Stromal cell of bone marrow (primary cell): ENCODE measurements at places on chromosomes 7 and 10.

GRCh38 chr10:47101196-47101595, 190.0 kb downstream of the PTPN20 start:
- DNase-seq = no peak

DNA sequence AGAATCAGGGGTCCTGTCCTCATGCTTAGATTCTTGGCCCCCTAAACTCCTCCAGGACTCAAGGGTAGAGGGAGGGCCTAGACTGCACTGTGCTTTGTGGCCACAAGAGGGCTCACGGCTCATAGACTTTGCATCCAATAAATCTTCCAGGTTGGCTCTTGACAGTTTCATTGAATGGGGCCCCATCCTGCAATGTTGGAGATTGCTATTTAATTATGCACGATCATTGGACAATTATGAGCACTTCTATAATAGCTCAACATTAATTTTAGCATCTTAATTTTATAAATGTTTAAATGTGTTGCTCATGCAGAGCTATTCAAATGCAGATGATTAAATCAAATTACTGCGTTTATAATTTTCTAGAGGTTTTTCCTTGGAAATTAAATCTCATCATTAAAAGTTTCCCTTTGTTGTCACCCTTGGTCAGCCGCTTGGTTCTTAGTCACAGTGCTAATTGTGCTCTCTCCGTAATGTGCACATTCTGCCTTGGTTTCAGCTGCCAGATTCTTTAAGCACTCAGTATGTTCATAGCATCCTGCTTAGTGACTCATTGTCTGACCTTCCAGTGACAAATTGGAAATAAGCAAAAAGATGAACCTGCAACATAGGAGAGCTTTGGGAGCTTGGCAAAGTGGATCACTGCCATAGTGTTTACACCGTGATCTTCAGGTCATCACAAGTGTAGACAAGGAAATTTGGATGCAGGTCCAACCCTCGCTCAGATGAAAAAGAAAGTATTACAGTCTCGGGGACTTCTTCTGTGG, 33.4 kb upstream of the PLPP4 start:
- DNase-seq = no peak

DNA sequence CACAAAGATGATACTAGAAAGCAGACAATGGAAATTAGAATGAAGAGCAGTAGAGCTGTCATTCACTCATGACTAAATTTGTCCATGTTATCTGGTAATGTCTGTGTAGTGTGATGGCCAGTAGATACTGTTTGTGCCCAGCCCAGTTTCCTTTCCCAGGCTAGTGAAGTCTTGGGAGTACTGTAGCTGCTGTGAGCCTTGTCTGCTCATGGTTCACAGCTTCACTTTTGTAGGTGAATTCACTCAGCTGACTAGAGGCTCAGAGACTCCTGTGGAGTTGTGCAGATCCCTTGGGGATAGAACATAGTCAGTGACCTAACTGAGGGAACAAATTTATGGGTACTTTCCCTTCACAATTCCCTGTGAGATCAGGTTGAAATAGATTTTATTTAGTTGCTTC, 572.5 kb downstream of the ARL4A start:
- DNase-seq = no peak

DNA sequence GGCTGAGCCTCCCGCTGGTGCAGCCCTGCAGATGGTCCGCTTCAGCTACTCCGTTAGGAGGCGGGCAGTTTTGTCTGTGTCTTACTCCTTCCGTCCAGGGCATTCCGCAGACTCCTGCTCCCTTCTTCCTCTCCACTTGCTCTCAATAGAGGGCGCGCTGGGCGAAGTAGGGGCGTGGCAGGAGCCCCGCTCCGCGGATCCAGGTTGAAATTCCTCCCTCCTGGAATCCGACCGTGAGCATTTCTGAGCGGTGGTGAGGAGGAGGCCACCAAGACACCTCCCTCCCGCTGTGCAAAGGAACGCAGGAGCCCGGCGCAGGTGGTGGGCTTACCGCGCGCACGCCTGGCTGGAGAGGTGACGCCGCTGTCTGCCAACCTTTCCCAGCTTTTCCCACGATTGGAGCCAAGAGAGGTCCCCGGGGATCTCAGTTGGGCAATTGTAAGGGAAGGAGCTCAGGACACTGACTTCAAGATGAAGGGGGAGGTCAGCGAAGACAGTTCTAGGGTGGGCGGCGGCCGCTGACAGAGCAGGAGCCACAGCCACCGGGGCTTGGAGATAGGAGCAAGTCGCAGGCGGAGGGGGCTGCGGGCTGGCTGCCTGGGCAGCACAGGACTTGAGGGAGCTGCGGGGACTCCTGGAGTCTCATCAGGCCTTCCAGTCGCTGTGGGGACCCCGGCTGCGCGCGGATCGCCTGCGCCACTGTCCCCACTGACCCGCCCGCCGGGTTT, 1011.3 kb downstream of the XPNPEP1 start:
- DNase-seq = peak; percentile 7

DNA sequence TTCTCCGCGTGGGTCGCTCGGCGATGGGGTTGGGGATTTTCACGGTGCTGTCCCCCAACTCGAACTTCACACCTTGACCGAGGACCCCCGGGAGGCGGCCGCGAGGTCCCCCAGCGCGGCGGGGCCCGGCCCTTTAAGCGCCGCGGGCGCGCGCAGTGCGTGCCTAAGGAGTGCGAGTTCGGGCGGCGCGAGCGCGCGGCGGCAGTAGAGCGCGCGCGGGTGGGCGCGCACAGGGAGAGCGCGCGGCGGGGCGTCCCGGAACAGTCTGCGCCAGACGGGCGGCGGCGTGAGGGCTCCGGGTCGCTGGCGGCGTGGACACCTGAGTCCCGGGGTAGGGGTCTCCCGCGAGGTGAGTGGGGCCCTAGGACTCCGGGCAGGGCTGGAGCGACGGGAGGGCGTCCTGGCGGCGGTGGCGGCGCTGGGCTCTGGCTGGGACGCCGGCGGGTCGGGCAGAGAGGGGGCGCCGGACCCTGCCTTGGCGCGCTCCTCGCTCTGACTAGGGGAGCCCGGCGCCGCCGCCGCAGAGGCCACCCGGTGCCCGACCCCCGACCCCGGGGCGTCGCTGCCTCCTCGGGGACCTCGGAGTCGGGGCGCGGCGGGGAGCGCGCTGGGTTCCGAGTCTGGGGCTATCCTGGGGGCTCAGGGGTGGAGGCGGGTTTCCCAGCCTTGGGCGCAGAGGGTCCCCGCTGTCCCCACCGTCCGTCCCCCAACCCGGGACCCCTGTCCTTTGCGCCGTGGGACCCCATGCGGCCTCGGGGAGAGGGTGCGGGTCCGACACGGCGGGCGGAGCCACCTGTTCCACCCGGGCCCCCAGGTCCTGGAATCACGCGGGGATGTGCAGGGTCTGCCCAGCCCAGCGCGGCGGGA, at the start of gene PROSER2:
PROSER2 (plus strand) TSS at position 235 of the 867 bp plus-strand sequence. CDS start 28,722 bp downstream, outside the sequence.
- DNase-seq = peak; percentile 38

GRCh38 chr7:74479066-74479781, 25.5 kb downstream of the GTF2IRD1 start:
- DNase-seq = no peak

GRCh38 chr10:111076191-111076681, 593 bp upstream of the ADRA2A start:
- DNase-seq = no peak

GRCh38 chr7:26588511-26588910, 275.9 kb downstream of the SKAP2 start:
- no peak for DNase-seq

GRCh38 chr7:74452748-74453321, 871 bp upstream of the GTF2IRD1 start:
- peak; percentile 48 for DNase-seq

DNA sequence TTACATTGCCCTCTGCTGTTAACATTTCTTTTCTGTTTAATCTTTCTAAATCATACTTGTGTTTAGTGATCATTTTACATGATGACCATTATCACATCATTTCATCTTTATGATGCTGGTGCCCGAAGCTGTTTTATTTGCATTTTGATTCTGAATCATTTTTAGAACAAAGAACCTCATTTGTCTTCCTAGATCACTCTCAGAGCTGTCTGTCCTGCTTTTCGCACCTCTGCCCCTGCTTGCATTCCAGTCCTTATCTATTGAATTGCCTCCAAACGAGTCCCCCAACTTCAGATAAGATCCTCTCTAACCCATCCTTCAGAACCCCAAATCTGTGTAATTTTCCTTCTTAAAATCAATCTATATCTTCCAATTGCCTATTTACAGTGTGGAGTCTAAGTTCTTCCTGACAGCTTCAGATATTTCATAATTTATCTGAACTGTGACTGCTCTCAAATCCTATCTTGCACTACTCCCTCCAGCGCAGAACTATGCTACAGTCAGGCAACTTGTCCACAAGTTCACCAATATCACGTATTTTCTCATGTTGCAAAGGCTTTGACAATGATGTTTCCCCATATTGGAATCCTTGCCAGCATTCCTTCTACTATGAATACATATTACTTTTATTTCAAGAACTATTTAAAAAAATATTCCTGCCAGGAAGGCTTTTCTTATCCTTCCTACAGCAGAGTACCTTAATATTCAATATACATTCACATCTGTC, 346.5 kb upstream of the CACNA2D1 start:
- DNase-seq = peak; percentile 38
